ENCODE measurements at places on chromosomes 5 and 9.

DNA sequence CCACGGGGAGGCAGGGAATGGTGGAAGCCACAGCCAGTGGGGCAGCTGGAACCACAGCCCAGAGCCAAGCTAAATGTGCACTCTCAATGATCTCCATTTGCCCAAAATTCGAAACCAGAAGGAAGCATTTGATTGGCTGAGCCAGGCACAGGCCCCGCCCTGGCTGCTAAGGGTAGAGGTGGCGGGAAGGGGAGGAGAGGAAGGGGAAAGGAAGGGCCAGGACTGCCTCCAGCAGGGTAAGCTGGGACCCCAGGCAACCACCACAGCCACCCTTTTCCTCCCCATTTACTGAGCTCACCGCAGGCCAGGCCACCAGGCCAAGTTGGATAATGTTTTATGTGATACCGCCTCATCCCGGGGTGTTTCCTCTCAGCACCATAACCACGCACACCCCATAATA, 100.3 kb upstream of the RAPGEF1 start:
- DNase-seq = peak; percentile 21

- DNase-seq = no peak
These were observed 181.0 kb downstream of the BNC2 start for GRCh38 chr9:16689351-16689938.

DNA sequence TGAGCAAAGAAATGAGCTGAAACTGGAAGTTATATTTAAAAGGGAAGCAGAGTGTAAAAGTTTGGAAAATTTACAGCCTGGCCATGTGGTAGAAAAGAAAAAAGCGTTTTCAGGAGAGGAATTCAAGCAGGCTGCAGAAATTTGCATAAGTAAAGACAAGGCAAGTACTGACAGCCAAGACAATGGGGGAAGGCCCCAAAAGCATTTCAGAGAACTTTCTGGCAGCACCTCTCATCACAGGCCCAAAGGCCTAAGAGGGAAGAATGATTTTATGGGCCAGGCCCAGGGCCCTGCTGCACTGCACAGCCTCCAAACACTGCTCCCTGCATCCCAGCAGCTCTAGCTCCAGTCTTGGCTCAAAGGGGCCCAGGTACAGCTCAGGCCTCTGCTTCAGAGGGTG, 169.7 kb downstream of the GLIS3 start:
- DNase-seq = no peak

DNA sequence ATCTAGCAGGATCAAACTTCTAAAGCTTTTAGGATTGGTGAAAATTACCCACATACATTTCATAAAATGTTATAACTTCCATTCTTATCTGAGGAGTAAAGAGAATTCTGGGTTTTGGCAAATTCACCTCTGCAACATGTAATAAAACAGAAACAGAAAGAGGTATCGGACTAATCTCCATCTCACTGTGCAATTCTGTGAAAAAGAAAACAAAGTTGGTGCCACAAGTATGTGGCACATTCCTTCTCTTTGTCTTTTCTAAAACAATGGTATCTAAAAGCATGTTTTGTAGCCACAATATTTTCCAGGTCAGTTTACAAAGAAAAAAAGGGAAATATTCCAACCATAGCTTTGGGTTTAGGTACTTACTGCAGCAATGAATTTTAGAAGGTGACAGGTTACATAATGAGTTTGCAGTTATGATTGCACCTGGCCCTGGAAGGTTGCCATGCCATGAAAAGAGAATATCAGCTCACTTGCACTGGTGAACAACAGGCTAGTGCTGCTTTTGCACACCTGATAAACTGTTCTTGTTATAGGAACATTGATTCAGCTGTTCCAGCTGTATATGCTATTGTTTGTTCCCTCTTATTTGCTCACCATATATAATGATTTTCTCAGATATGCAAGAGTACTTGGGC, 491.3 kb upstream of the MEF2C start:
- DNase-seq = no peak

GRCh38 chr5:116137544-116138378, 52.9 kb downstream of the COMMD10 start:
- DNase-seq = no peak

- DNase-seq = no peak
These were observed 10.6 kb downstream of the GPR150 start for GRCh38 chr5:95630394-95630917.

- DNase-seq = no peak
These were observed 14.7 kb downstream of the LRRC70 start for GRCh38 chr5:62593331-62593730.

GRCh38 chr9:112970939-112971338, 41.1 kb downstream of the ZNF883 start:
- DNase-seq = no peak

- no peak for DNase-seq
These were observed 22.4 kb downstream of the DENND4C start for GRCh38 chr9:19252885-19253219.

DNA sequence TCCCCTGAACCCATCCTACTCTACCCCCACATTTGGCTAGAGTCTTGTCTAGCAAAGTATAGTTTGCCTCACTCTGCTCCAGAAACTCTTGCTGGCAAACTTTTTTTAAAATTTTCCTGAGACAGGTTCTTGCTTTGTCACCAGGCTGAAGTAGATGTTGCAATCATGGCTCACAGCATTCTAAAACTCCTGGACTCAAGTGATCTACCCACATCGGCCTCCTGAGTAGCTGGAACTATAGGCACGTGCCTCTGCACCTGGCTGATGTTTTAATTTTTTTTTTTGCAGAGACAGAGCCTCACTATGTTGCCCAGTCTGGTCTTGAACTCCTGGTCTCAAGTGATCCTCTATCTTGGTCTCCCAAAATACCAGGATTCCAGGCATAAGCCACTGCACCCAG, 175.8 kb upstream of the FBXL17 start:
- no peak for DNase-seq
